Activated T-cell treated with anti-CD3 and anti-CD28 coated beads, Interleukin-2, amount 50 U/mL, for 4 hours (primary cell): ENCODE measurements at places on chromosomes 1 and 21. TPM values are rescaled to one million over a fixed set of nuclear protein-coding genes. Genes with fewer than 3 reads are reported as not detected.

LCE2B gene
- not detected for total RNA-seq

GRCh38 chr1:74674278-74675048 lies 871 bp upstream of the ERICH3 start:
- DNase-seq, result no peak

DNAJC28 gene
- 0.11 TPM for total RNA-seq

- peak; percentile 54 for DNase-seq
Measured at GRCh38 chr1:9426291-9426711, 113.0 kb upstream of the SLC25A33 start.

DNA sequence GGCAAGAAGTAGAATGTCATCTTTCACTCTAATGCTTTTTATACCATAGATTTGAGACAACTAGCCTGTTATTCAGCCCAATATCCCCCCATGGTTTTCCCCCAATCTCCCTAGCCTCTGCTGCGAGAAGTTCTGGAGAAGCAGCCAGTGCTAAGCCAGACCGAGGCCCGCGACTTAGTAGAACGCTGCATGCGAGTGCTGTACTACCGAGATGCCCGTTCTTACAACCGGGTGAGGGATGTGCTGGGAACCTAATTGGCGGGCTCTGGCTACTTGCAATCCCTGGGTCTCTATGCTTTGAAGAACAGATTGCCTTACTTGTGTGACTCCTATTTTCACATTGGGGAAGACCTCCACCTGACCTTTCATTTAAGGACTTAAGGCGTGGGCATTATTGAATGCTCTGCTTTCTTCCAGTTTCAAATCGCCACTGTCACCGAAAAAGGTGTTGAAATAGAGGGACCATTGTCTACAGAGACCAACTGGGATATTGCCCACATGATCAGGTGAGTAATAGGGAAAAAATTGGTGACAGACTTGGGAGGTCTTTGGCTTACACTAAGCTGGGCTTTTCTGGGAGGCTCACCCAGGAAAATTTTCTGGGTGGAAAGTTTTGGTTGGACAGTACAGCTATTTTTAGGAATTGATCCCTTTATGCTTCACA lies 1.9 kb downstream of the PSMB4 start:
- DNase-seq, result no peak

- DNase-seq, result no peak
Measured at GRCh38 chr1:233268389-233269022, 27.0 kb downstream of the PCNX2 start.

DNA sequence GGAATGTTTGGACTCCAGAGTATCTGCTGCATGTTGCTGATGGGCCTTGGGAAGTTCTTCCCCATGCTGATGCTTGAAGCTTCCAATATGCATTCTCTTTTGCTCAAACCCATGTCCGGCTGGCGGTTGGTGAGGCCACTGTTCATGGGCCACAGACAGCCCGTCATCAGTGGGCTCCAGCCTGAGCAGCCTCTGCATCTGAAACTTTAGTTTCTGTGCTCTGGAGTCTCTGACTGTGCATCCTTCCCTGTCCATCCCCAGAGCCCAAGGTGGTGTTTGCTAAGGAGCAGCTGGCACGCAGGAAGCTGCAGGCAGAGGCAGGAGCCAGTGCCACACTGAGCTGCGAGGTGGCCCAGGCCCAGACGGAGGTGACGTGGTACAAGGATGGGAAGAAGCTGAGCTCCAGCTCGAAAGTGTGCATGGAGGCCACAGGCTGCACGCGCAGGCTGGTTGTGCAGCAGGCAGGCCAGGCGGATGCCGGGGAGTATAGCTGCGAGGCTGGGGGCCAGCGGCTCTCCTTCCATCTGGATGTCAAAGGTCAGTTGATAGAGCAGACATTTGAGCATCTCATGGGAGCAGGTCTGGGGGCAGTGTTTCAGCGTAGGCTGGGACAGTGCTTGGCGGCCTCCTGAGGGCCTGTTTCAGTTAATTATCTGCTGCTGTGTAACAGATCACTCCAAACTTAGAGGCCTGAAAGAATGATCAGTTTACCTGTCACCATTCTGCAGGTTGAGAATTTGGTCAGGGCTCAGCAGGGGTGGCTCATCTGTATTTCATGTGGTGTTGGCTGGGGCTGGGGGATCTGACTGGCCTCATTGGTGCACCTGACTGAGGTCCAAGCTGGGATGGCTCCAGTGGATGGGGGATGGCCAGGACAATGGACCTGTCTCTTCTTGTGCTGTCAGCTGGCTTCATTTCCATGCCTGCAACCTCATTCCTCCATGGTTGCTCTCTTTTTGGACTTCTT lies 16.6 kb downstream of the OBSCN start:
- DNase-seq, result no peak

DNA sequence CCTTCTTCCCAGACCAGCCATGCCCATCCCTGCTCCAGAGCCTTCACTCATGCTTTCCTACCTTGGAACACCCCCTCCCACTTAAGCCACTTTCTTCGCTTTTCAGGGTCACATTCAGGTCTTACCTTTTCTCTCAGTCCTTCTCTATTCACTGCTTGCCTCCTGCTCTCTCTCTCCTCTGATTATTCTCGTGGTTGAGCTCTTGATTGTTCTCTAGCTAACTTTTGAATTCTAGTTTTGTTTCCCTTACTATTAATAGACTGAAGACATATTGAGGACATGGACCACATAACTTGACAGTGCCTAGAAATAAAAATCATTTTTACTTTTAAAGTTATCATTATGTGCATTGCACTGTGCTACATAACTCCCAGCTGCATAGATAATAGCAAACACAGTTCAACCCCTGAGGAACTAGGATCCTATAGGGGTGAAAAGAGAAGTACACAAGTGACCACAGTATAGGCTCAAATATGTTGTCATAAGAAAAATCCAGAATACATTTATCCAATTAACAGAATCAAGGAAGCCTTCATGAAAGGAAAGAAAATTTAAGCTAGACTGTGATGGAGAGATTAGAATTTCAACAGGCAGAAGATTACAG lies 21.5 kb downstream of the INSL5 start:
- DNase-seq, result no peak

FCMR gene
- total RNA-seq, result 24.8 TPM

TOR1AIP2 gene
- total RNA-seq, result 61.7 TPM

LCE1C gene
- total RNA-seq, result not detected

- no peak for DNase-seq
Measured at GRCh38 chr1:11286735-11287410, 13.9 kb downstream of the UBIAD1 start.

AGTRAP gene
- 7.1 TPM for total RNA-seq

PGLYRP3 gene
- not detected for total RNA-seq

ENSA gene
- 223 TPM for total RNA-seq

FAM110D gene
- total RNA-seq, result not detected

SPRR2G gene
- total RNA-seq, result not detected

GRCh38 chr1:64393790-64394189 lies 76.1 kb upstream of the CACHD1 start:
- no peak for DNase-seq

- no peak for DNase-seq
Measured at GRCh38 chr1:15764269-15764764, 5.7 kb downstream of the FBLIM1 start.

GRCh38 chr1:2535981-2536380 lies 5.9 kb upstream of the HES5 start:
- DNase-seq, result no peak

GRCh38 chr1:60463786-60464185 lies 390.2 kb upstream of the C1orf87 start:
- DNase-seq, result no peak

ZDHHC18 gene
- total RNA-seq, result 66.1 TPM

DNA sequence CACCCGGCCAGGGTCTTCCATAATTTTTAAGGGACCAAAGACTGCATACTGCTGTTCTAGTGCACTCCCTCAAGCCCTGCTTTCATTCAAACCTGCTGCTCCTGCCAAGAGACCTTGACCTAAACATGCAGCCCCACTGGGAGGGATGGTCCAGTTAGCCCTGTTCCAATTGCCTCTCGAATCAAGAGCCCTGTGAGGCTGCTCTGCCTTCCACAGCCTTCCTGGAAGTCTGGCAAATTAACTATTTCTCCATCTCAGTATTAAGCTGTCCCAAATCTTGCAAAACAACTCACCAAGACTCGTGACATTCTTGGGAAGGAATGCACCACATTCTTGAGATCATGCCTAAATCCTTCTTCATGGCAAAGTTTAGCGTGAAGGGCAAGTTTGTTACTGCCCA lies 231.3 kb downstream of the C1orf94 start:
- no peak for DNase-seq

TTLL7 gene
- 0.05 TPM for total RNA-seq

DNA sequence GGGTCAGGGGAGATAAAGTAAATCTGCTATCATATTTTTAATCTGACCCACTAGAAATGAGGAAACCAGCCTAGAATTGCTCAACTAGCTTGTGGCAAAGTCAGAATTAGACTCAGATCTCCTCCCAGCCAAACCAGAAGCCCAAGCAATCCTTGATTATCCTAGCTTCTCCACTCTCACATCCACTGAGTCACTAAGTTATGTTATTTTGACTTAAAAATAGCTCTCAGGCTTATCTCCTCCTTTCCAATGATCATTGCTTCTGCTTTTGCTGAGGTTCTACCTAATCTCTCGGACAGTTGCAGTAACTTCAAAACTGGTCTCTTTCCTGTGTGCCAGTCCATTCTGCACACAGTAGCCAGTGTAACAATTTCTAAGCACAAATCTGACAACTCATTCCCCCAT lies 22.9 kb downstream of the OVAAL start:
- no peak for DNase-seq

- DNase-seq, result no peak
Measured at GRCh38 chr1:204316164-204316563, 43.6 kb downstream of the PLEKHA6 start.

PLCH2 gene
- total RNA-seq, result 0.58 TPM

DNA sequence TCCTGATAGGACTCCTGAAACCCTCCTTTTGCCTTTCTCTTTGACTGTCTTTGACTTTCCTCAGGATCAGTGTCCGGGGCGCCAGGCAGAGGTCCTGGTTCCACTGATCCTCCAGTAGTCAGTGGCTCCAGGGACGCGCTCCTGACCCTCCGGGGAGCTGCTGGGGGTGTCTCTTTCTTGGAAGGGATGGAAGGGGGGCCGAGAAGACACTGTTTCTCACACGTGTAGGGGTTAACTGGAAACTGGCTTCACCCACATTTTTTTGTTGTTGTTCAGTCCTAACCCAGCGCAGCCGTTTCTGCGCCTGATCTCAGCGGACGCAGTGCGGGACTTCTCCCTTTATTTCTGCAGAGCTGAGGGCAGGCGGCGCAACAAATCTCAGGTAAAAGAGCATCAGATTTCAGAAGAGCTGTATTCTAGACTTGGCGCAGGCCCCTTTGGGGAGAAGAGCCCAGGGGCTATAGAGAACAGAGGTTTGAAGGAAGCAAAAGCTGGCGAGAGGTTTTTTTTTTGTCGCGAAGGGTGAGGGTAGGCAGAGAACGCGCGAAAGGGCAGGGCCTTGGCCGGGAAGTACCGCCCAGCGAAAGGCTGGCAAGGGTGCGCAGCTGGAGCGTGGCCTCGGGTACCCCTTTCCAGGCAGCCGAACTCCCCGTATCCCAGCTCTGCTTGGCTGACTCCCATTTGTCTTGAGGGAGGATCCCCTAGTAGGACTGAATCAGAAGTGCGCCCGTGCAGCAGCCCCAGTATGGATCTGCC lies 4.3 kb upstream of the LHX9 start:
- no peak for DNase-seq

DNA sequence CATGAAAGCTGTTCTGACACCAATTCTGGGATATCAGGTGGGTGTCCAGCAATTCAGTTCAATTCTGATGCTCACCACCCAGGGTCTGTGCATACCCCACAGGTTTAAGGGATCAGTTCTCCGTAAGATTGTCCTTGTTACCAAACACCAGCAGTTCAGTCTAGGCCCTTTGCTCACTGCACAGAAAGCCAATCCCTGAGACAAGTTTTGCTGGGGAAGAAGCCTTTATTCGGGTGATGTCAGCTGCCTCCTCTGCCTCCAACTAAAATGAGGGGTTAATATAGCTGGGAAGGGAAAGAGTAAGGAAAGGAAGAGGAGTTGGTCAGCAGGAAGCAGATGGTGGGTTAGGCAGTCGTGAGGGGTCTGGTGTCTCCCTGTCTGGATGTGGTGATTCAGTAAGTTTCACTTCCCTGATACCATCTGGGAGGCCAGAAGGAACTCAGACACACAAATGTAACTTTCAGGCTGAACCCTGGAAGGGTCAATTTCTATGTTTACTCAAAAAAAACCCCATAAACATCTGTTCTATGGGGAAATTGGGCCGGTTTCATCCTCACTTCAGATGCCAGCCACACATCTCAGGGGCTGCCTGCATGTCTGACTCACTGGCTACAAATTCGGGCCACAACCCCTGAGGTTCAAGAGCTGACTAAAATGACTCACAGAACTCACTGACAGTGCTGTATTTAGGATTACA lies 83.3 kb upstream of the PGBD5 start:
- DNase-seq, result no peak

GRCh38 chr1:159994896-159995295 lies 36.9 kb downstream of the PIGM start:
- DNase-seq, result no peak

CC2D1B gene
- 35.0 TPM for total RNA-seq

DNA sequence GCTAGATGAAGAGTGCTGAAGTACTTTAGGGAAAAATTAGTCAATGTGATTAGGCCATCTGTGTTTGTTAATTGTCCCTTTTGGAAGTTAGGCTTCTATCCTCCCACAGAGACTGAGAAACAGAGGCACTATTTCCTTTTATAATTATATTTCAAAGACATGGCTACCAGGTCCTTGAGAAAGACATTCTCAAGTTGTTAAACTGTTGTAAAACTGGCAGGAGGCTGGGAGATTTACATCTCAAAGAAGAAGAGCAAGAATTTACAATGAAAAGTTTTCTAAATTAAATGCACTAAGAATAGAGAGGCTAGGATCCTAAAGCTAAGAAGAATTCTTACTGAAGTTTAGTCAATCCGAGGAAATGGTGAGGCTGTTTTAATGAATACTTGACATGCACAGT lies 74.0 kb upstream of the BRINP3 start:
- DNase-seq, result no peak

GRCh38 chr1:178241837-178242236 lies 147.9 kb downstream of the RASAL2 start:
- DNase-seq, result no peak

GRCh38 chr1:39668894-39669293 lies 3.0 kb downstream of the NT5C1A start:
- no peak for DNase-seq

DNA sequence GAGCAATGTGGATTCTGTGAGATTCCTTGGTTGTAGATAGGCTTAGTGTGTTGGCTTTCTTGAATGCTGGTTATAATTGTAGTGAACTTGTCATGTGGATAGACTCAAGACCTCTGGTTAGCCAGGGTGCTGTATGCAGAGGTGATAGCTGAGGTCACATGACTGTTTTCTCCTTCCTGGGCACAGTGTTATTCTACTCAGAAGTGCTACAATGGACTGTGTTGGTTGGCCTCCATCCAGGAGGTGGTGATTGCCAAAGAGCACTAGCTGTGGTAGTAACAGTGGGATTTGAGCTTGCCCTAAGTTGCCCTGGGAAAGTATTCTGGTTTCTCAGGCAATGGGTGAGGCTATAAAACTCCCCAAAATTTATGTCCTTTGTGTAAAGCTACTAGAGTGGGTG lies 71.6 kb downstream of the SH3BGR start:
- no peak for DNase-seq

IVL gene
- total RNA-seq, result not detected

- DNase-seq, result no peak
Measured at GRCh38 chr21:45258466-45258865, 29.2 kb downstream of the POFUT2 start.
